D341Med (cell line): ENCODE measurements at places on chromosomes 7 and 10.

DNA sequence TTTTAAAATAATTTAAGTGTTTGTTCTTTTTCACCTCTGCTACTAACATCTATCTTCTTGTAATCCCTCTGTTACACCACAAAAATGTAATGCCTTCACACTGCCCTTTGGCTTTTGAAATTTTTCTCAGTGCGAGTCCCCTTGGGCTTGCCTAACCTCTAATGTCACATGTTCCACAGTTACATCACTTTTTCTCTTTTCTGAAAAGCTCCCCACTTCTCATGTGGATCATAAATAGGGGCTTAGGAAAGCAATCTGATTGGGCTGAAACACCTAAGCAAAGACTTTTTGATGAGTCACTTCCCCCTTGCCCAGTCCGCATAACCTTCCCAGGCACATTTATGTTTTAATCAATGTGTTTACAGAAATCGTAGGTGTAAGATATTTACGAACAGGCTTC is 288.2 kb downstream of the IPMK start:
- DNase-seq: no peak

DNA sequence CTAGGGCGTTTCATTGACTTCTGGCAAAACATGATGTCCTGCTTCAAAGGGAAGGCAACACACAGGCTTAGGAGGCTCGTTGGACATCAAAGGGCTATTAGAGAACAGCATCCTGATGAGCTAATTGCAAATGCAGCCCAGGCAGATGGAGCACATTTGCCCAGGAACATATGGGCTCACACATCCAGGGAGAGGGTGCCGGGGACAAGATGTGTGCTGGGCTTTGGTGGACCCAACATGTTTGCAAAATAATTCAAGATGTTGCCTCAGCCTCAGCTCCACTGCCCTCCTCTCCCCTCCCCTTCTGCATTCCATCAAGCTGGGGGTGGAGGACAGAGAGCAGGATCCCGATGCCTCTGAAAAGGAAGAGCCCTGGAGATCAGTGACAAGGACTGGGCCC is 217.1 kb upstream of the ZMIZ1 start:
- no peak for DNase-seq

- no peak for DNase-seq
Observed at GRCh38 chr10:24869354-24870015, 82.9 kb downstream of the PRTFDC1 start.

GRCh38 chr7:106966121-106966520 is 78.4 kb upstream of the PRKAR2B start:
- no peak for DNase-seq

- DNase-seq: no peak
Observed at GRCh38 chr10:61486738-61487396, 33.7 kb upstream of the TMEM26 start.

DNA sequence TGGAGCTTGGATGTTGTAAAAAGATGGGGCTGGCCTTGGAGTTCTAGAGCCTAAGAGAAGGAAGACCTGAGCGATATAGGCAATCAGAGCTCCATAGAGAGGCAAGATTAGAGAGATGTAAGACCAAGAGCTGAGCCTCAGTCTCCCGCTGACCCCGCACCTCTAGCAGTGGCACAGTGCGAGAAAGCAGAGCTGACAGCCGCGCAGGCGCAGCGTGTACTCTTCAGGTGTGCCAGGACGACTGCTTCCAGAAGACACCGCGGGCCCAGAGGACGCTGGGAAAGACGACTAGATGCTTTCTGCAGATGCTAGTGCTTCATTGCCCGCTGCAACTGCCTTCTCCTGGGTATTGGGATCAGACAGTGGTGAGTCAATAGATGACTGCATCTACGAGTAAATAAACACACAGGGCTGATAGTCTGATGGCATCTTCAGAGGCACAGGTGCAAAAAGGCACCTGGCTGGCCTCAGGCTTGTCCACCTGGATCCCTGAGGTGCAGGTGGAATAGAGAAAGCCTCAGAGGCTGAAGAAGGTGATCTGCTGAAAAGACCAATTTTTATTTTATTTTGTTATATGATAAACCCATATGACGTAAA is 38.1 kb upstream of the CCDC6 start:
- no peak for DNase-seq

DNA sequence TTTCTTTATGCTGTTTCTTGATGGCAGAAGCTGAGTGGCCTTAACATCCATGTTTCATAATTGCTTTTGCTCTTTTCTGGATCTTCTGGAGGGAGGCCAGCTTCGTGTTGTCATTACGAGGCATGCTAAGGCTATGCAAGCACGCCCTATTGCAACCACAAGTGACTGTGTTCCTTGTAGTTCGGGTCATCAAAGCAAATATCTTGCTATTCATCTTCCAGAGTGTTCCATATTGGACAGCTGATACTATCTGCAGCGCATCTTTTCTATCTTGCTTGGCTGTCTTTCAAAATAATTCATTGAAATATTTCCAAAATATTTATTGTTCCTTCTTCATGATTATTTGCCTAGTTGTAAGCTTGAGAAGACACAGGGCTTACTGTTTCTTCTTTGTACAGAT is 5.0 kb downstream of the EPHB6 start:
- no peak for DNase-seq

DNA sequence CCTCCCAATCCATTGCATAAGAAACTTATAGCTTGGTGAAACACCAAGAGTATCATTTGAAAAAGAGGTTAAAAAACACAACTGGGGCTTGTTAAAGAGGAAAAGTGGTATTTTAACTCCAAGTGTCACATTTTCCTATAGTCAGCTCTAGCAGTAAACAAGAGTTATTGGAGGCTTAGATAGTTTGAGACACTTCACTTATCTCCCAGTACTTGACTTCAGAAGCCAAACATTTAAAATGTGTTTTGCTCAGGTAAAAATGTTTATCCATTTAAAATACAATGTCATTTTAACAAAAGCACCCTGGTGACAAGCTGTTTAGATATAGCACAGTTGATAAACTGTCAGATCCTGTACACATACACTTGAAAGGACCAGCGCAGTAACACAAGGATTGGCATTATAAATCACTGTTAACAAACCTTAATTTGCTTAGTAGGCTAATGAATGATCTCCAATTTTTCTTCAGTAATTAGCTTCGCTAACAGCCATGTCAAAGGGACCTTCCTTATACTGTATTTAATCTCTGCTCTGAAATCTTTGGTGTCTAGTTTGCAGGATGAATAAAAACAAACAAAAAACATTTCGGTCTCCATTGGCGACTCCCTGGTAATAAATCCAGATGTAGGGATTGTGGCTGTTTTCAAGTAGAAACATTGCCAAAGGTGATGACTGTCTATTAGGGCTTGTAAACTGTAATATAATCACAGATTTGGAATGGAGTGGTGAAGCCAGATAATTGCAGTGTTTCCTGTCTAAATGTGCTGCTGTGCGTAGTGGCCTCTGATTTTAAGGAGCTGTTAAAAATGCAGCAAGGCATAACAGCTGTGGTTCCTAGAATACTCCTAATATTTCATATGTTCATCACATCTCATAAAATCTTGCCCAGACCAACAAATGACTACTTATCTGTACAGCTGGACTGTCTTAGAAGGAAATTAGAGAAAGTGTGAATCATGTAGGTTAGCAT is 545.1 kb downstream of the AUTS2 start:
- no peak for DNase-seq

- no peak for DNase-seq
Observed at GRCh38 chr10:14740684-14741247, 33.9 kb downstream of the FAM107B start.

- DNase-seq: no peak
Observed at GRCh38 chr10:21515361-21516241, 9.9 kb downstream of the SKIDA1 start.

DNA sequence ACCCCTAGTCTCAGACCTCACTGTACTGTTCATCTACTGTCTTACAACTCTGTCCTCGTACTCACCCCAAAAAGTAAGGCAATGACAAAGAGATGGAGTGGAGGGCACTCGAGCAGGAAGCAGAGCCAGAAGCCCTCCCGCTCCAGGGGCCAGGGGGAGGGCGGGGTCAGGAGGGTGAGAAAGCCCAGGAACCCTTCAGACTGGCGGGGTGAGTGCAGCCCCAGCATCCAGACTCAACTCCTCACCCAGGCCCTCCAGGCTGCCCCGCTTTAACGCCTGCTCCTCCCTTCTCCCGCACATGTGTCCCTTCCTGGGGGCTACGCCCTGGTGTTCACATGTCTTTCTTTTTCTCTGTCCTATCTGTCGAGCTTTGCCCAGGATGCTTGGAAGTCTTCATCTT is 66.1 kb downstream of the CALML3 start:
- DNase-seq: no peak

GRCh38 chr10:81898518-81898917 is 23.5 kb downstream of the NRG3 start:
- no peak for DNase-seq

DNA sequence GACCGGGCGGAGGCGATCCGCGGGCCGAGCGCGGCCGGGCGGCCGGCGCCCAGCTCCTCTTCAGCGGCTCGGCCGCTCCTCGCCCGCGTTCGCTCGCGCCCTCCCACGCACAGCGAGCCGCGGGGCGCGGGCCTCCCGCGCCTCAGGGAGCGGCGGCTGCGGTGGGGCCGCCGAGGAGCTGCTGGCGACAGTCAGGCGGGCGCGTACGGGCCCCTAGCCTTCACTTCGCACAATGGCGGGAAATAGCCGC is at the start of gene MCMBP:
MCMBP (minus strand) TSS at position 234 of the 250 bp plus-strand sequence. CDS start 259 bp downstream, outside the sequence.
- no peak for DNase-seq

DNA sequence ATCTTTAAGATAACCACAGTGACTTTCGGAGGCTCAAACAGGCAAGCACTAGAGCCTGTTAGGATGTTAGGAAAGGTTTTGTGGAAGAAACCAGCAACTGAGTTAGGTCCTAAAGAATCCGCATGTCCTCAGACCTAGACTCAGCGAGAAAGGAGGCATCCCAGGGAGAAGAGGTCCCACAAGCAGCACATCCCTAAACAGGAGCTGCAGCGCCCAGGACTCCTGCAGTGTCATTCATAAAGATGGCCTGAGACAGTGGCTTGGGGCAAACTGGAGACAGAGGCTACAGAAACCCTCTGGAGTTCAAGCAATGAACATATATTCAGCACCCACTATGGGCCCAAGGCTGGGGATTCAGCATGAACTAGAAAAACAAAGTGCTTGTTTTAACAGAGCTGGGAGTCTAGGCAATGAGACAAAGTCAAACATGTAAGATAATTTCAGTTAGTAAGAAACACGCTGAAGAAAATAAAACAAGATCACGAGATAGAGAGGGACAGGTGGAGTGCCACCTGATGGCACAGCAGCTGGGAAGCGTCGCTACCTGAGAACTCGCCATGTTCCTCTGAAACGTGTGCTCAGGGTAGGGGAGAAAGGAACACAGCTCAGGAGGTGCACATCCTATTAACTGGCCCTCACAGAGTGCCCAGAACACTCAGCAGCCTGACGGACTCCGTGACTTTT is 48.1 kb downstream of the PARD3 start:
- DNase-seq: no peak

GRCh38 chr7:124764051-124764846 is 1.3 kb downstream of the GPR37 start:
- no peak for DNase-seq

DNA sequence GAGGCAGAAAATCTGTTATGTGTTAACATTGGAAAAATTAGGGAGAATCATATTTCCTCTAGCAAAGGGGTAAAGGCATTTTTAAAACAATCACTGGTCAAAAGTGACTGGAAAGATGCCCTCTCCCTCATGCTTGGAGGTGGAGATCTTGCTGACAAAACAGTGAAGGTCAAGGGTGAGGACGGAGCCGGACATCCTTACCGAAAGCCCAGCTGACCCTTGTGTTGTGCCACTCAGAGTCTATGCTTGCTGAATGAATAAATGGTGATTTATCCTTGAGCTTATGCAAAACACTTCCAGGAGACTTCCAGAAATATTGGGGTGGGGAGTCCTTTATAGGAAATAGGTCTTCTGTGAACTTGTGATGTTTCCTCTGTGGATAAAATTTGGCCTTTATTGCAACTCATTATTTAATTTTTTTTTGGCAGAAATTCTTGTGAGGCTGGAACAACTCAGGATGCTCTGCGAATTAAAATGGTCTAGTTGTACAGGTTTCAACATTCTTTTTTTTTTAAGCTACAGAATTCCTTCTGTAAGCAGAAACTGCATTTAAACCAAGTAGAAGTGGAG is 28.3 kb upstream of the ELMO1 start:
- no peak for DNase-seq

- DNase-seq: no peak
Observed at GRCh38 chr7:24299192-24299591, 15.2 kb downstream of the NPY start.

DNA sequence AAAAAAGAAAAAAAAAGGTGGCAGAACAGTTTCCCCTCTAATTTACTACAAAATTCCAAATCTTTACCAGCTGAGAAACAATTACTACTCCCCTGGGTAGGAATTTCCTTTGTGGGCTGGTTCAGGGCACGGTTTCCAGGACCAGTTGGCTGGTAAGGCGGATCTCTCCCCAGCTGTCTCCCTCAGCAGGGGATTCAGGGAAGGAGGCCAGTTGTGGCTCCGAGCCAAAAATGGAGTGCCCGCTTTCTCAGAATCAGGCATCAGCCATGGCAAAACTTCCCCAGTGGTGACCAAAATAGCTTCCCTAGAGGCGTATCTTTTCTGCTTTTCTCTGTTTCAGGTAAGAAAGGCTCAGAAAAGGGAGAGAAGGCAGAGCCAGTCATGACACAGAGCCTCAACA is 91.2 kb downstream of the ZNF22 start:
- no peak for DNase-seq

- no peak for DNase-seq
Observed at GRCh38 chr10:89262086-89263051, 10.8 kb upstream of the LIPA start.

GRCh38 chr7:684416-684815 is 42.1 kb upstream of the DNAAF5 start:
- no peak for DNase-seq

DNA sequence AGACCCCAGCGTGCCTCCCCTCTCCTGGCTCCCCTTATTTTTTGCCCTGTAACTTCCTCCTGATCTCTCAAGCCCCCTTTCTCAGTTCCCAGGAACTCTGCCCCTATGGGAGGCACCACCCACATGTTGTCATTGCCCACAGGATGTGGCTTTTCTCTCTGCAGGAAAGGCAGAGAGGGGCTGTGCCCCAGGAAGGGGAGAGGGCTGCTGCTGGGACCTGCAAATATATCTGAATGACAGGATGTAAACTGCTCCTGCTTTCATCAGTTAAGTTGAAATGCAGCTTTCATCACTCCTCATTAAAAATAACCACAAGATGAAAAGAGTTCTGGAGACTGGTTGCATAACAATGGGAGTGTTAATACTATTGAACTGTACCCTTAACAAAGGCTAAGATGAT is 103.3 kb downstream of the CLEC2L start:
- DNase-seq: no peak

DNA sequence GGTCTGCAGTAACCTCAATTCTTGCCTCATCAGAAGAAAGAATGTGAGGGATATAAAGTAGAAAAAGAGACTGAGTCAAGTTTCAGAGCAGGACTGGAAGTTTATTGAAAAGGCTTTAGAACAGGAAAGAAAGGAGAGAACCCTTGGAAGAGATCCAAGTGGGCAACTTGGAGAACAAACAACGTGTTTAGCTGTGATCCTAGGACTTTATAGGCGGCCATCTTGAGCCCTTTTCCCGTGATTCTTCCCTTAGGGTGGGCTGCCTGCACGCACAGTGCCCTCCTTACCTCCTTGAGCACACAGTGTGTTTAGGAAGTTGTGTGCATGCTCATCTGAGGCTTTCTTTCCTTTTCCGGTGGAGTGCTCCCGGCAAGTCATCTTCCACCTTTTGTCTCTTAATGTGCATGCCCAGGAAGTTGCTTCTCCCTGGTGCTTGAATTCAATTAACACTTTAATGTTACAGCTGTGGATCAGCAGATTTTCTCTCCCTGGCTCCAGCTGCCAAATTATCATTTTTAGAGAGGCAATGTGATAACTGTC is 59.8 kb downstream of the ENTPD1 start:
- DNase-seq: no peak

GRCh38 chr7:471866-472639 is 47.6 kb downstream of the PDGFA start:
- no peak for DNase-seq

- no peak for DNase-seq
Observed at GRCh38 chr10:13555884-13556510, 27.2 kb upstream of the BEND7 start.
